Lung microvascular endothelial cell (primary cell): ENCODE measurements at places on chromosomes 1 and 21.

DNA sequence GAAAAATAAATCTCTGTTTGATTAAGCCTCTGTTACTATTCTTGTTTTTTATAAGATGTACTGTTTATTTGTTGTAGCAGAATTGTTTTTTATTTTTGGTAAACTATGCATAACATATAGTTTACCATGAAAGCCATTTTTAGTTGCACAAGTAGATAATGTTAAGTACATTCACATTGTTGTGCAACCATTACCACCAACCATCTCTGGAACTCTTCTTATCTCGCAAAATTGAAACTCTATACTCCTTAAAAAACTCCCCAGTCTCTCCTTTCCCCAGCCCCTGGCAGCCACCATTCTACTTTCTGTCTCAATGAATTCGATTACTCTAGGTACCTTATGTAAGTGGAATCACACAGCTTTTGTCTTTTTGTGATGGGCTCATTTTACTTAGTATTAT lies 27.4 kb upstream of the UHMK1 start:
- DNase-seq, result no peak

DNA sequence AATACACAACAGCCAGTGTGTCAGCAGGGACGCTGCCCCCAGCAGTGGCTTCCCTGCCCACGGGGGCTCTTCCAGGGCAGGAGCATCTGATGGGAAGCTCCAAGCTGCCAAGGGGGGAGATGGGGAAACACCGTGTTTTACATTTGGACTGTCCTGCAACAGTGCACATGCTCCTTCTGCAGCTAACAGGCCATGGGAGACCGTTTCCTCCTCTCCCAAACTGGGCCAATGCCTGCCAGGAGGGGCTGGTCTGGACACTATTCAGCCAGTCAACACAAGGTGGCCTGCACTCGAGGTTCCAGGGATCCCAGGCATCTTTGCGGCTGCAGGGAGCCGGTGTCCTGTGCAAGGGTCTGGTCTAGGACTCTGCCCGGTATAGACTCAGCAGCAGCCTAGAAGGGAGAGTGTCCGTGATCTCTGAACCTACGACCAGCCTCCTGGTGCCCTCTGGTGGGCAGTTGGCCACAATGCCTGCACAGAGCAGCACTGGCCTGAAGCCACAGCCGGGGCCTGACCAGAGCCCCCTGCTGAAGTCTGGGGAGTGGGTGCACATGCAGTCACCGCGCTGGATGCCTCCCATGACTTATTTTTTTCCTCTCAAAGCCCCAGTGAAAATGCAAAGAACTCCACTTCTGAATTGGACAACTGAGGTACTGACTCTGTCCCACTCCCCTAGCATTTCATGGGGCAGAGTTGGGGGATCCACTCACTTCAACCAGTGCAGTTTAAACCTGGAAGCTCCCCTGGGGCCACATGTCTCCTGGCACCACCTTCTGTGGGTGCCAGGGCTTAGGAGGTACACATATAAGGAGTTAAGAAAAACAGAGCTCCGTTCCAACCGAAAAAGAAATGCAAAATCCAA lies 33.3 kb downstream of the RCC2 start:
- peak; percentile 70 for DNase-seq

- DNase-seq, result no peak
These were observed 704.5 kb upstream of the ADGRL4 start for GRCh38 chr1:79711001-79711431.

- DNase-seq, result peak; percentile 27
These were observed 113.2 kb upstream of the CYYR1 start for GRCh38 chr21:26686278-26686677.

DNA sequence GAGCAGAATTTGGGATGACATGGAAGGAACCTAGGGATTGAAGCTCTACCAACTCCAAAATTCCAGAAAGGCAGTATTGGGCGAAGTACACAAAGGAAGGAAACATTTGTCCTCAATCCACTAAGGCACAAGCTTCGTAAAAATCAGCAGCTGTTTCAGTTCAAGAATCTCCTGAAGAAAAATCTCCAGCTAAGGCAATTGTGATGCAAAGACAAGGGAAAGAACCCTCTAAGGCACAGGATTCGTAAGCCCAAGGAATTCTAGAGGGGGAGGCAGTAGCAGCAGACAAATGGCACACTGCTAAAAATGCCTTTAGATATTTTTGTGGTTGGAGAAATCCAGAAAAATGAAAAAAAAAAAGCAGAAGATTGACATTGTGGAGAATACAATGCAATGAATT lies 64.5 kb upstream of the PLPPR5 start:
- no peak for DNase-seq

- DNase-seq, result no peak
These were observed 2.7 kb upstream of the KIAA0040 start for GRCh38 chr1:175195281-175195680.

- no peak for DNase-seq
These were observed 8.6 kb upstream of the ACTRT2 start for GRCh38 chr1:3012456-3013291.

DNA sequence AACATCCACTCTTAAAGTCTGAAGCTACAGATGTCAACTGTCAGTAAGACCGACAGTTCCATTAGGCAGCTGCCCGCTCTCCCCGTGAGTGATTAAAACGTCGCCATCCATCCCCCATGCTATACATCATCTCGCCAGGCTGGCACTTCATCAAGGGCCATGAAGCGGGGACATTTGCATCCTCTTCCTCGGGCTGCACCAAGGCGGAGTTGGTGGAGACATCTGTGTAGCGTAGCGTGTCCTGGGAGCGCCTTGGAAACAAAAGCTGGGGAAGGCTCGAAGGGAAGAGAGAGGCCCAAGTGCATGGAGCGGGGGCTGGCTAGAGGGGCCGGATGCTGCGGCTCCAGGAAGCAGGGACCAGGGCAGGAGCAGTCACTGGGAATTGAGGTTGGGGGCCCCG lies 250.1 kb downstream of the KAZN start:
- no peak for DNase-seq

DNA sequence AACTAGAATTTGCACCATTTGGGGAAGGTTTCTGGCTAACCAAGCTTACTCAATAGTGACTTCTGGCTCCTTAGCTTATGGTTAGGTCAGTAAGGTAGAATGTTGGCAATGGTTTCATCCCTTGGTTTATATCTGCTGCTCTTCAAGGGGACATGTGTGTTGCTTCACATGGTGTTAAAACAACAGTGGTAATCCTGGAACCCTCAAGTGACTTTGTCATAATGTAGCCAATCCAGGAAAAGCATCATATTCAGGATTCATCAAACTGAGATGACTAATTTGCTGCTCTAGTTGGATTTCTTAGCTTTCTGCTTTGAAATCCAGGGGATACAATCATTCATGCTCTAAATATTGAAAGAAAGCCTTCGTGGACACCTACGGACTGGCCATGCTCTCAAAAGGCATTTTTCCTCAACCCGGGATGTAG lies 108.7 kb downstream of the RGL1 start:
- DNase-seq, result no peak

- no peak for DNase-seq
These were observed 14.1 kb downstream of the MFSD2A start for GRCh38 chr1:39969048-39969447.

GRCh38 chr1:87510540-87510939 lies 181.9 kb downstream of the LMO4 start:
- no peak for DNase-seq

DNA sequence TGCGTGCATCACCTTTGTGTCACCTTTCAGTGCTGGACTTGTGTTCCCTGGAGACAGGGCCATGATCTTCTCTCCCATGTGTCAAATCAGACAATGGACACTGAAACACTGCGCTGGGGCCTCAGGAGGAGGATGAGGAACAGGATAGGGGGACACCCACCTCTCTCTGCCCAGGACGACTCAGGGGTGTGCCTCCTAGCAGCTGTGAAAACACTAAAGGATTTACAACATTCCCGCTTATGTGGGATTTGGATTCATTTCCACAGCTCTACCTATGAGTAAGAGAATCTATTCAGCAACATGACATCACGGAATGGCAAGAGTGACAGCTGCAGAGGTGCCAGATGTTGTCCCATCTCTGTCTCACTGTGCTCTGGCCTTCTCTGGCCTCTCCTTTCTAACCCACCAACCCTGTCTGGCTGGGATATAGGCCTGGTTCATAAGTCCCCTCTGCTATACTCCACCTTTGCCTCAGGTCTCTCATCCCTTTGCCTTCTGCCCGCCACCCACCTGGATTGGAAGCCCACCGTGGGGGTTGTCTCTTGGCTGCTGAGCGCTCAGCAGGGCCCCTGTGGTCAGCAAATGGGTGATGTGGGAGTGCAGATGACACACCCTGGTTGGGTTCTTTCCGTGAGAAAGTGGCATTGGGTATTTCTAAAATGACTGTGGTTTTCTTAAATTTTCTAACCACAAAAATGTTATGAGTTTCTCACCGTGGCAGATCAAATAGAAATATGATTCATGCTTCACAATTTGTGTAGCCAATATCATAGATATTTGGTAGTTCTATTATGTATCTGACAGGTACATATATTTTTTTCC lies 47.1 kb upstream of the TLR5 start:
- no peak for DNase-seq

GRCh38 chr1:95084317-95085176 lies 11.8 kb upstream of the ALG14 start:
- DNase-seq, result peak; percentile 38

GRCh38 chr1:118302145-118302544 lies 117.1 kb upstream of the SPAG17 start:
- DNase-seq, result no peak

- DNase-seq, result no peak
These were observed 8.9 kb downstream of the RALGPS2 start for GRCh38 chr1:178733972-178734371.

DNA sequence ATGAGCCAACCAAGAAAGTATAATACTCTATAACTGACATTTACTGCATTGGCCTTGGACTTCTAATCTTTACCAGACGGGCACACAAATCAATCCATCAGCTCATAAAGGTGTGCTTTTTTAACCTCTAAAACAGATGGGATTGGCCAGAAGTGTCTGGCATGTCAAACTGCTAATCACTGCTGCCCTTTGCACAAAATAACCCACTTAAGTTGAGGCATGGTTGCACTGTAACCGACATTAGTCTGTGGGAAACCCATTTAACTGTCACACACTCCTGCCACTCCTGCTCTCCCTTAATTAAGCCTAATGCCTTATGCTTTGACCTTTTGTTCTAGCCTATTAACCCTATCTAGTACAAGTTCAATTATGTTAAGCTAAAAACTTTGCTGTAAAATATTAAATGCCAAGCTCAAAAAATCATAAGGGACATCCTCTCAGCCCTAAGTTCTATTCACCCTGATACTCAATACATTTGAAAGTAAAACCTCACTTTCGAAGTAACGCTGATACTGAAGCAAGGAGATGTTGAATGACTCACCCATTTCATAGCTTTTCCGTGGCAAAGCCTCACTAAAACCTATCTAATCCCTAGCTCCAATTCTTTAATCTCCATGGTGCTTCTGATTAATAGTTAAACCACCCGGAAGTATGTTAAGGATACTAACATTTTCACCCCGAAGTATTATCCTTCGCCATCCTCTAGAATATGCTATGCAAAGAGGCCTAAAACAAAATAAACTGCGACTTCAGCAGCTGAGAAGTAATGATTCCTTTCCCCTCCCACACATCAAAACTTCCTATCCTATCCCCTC lies 12.9 kb downstream of the NRIP1 start:
- DNase-seq, result peak; percentile 34

GRCh38 chr1:1764876-1765470 lies 13.3 kb downstream of the NADK start:
- DNase-seq, result no peak

- no peak for DNase-seq
These were observed 5.3 kb upstream of the MIB2 start for GRCh38 chr1:1609822-1610485.

DNA sequence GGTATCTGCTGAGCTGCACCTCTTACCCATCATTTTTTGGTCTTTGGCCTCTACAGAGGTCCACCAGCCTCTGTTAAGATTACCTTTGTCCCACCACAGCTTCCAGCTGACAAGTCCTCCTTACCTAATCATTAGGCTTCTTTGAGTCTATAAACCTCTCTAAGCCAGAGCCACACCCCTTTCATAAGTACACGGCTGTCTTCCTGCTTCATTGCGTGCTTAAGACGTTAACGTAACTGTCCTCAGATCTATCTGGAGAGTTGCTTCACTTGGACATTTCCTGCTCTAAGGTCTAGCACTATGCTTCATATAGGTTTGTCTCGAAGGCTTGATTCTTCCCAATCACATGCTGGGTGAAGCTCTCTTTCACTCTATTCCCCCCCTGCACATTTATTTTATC lies 71.0 kb upstream of the CACHD1 start:
- no peak for DNase-seq

GRCh38 chr1:22024485-22025367 lies 23.3 kb downstream of the CELA3A start:
- DNase-seq, result peak; percentile 78

DNA sequence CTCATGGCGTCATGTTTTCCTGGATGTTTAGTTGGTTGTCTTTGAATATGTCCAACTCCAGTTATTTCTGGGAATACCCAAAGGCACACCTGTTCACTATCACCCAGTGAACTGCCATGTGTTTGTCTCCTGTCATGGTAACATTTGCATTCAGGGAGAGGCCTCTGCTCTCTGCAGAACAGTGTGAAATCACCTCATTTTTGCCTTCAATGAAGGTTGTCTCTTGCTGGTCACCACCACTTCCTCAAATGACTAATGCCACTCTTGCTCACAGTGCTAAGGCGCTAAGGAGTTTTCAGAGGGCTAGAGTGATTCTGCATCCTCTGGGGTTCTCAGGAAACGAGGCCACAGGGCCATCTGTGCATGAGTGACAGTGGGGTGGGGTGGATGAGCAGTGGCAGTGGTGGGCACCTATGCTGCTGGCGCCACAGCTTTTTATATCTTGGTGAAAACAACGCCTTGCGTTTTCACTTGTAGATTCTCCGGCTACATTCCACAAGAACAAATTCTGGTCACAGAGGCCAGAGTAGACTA lies 60.0 kb upstream of the ATP5PO start:
- peak; percentile 42 for DNase-seq

DNA sequence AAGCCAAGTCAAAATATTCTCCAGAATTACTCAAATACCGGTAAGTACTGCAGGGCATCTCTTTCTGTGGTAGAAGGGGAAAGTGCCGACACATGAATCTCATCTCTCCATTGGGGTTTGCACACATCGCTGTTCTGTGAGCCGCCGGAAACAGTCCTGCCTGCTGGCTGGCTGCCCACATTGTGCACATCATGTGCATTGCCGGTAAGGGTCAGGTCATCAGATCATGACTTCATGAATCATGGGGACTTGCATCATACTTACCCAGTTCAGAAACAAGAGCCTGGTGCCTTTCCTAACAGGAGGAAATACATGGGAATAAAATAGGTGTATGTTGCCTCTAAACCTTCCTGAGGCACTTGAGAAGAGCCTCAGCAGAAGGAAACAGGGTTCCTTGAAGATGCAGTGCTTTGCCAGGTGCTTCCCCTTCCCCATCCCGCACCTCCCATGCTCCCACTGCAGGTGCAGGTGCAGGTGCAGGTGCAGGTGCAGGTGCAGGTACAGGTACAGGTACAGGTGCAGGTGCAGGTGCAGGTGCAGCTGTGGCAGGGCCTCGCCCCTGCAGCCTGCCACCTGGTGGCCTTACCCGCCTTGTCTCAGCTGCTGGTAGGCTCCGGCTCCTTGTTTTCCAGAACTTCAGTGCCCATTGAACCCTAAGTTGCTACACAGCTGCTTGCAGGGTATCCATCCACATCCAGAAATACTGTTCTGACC lies 26.5 kb downstream of the GPR137B start:
- peak; percentile 92 for DNase-seq

- DNase-seq, result peak; percentile 85
These were observed 103.8 kb downstream of the TNFSF18 start for GRCh38 chr1:172946814-172947507.
